ENCODE measurements at places on chromosomes 7 and 10.

DNA sequence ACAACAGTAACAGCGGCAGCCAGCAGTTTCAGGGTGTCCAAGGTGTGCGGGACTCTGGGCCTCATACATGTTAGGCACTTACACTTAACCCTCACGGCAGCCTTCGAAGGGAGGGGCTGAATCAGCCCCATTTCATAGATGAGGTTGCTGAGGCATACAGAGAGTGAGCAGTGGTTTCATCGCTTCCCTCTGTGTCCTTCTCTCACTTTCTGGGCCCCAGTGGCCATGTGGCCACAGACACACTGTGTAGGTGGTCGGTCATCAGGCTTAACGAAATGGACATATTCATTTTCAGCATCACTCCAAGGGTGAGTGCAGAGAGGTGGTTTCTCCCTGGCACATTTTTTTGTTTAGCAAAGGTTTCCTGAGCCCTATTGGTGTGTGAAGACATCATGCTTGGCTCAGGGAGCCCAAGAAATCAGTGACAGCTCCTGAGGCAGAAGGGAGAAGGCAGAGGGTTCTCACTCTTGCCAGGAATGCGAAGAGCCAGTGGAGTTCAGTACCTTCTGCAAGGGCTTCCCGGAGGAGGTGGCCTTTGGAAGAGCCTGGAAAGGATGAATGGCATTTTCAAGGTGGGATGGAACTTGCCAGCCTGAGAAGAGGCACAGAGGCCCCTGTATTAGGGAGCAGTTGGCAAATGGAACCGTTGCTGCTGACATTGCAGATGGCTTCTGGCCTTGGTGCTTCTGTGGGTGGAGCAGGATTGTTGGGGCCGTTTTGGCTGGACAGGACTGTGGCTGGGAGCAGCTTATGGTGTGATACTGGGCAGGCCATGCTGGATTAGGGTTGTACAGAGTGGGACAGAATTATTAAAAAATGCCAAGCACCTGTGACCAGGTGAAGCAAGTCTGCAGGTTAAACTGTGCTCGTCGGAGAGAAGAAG, 61.7 kb upstream of the PPIF start:
- DNase-seq, result no peak

- no peak for DNase-seq
Measured at GRCh38 chr7:87380905-87381304, 35.4 kb downstream of the CROT start.

- DNase-seq, result no peak
Measured at GRCh38 chr10:97338041-97338440, 3.5 kb upstream of the FRAT2 start.

DNA sequence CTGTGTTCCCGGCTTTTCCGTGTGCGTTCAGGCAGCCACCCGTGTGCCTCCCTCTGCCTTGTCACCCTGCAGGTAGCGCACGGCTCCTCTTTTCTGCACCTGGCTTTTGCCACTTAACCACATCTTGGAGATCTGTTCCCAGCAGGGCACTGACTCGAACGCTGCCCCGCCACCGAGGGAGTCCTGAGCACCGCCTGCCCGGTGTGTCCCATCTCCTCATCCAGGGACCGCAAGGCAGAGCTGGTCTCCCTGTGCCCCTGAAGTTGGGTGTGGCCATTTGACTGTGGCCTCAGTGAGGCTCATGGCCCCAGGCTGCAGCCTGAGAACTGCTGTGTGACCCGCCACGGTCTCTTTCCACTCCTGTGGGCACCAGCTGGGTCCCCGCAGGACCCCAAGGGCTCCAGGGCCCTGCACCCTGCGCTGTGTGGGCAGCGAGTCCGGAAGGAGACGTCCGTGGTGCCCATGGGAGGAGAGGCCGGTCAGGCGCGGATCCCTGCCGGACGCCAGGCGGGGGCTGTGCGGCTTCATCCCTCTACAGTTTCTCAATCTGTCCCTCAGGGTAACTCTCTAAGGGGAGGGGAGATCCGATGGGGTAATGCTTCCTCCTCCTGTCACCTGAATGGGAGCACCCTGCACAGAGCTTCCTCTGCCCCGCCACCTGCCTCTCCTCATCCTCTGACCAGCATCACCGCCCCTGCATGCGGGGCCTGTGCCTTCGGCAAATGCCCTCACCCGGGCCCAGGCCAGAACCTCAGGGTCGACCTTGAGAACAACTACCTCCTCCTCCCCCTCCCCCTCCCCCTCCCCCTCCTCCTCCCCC, 1.8 kb upstream of the INTS1 start:
- DNase-seq, result no peak

- peak; percentile 52 for DNase-seq
Measured at GRCh38 chr7:48042216-48042615, 6.9 kb downstream of the C7orf57 start.

DNA sequence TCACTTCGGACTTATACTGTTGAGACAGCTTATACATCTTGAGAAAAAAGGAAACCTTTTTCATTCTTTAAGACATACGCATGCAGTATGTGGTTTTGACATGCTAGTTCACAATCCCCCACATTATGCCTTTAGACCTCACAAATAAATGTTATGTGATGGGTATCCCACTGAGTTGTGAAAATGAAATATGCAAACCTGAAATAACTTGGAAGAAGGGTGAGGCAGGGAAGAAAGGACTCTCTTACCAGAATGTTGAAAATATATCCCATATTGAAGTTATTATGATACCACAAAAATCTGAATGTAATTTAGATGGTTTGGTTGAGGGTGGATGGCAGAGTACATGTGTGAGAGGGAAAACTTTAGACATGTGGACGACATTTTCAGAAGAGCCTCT, 379.8 kb downstream of the BBS9 start:
- no peak for DNase-seq

- DNase-seq, result no peak
Measured at GRCh38 chr10:113397047-113397446, 155.8 kb upstream of the HABP2 start.

- DNase-seq, result no peak
Measured at GRCh38 chr10:14328881-14329672, 1.6 kb downstream of the FRMD4A start.

DNA sequence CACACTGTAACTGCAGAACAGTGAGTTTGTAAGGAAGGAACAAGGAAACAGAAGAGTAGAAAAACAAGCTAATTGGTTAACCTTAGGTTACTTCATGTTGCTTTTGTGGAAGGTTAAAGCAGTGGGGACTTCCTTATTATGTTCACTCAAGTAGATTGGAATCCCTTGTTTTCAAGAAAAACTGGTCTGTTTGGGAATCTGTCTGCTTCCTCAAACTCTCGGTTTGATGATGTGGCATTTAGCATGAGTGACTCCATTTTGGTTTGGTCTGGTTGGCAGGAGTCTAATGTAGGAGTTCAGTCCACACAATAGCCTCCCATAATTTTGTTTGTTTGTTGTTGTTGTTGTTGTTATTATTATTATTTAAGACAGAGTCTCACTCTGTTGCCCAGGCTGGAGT, 3.8 kb upstream of the TRIM56 start:
- DNase-seq, result no peak

DNA sequence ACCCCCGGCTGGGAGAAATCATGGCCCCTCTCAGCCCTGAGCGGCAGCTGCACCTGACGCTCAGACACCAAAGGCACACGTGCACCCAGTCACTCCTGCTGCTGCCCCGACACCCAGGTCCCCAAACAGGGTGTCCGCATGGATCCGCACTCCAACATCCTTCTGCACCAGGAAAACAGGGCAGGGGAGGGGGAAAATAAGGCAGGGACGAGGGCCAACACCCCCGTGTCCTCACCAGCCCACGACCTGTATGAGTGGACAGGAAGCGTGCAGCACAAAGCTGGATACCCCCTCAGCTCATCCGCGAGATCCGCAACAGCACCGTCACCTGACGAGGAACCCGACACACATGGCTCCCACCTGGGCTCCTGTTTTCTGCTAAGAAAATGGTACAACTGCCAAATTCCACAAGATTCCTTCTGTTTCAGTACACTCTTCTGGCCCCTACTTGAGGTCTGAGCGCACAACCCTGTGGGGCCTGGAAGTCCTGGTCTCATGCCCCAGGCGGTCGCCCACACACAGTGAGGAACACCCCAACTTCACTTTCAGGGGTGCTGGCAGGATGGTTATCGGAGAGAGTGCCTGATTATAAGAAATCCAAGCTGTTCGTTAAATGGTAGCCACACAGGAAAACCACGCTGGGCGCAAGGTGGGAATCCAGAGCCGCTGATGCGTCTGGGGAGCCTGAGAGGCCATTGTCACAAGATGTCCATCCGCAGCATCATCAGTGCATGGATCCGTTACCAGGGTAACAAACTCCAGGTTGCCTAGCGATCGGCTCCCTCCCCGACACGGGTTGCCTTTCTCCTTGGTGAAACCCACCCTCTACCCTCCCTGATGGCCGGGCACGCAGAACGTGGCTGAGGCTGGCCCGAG, 63.6 kb downstream of the ZRANB1 start:
- no peak for DNase-seq

- peak; percentile 67 for DNase-seq
Measured at GRCh38 chr10:112307358-112308124, 24.3 kb downstream of the TECTB start.

DNA sequence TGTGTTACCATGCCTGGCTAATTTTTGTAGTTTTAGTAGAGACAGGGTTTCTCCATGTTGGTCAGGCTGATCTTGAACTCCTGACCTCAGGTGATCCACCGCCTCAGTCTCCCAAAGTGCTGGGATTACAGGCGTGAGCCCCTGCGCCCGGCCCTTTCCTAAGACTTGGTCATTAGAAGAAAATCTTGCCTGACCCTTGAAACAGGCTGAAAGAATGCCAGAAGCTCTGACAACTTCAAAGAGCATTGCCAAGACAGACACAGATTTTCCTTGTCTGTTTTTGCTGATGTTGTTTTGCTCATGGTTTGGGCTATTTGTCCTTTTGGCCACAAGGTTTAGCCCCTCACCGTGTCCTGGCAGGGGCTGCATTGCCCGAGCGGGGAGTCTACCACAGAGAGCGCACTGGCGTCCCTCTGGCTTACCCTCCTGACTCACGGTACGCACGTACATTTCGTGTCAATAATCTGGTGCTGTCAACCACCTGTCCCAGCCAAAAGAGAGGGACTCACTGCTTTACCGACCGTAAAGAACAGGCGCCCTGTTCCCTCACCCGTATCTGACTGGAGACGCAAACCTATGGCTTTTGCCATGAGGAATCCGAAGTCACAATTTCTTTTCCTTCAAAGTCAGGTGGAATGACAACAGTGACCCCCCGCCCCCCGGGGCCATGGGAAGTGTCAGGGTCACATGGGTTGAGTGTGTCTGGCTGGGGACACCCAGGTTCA, 10.1 kb upstream of the INPP5A start:
- peak; percentile 41 for DNase-seq

DNA sequence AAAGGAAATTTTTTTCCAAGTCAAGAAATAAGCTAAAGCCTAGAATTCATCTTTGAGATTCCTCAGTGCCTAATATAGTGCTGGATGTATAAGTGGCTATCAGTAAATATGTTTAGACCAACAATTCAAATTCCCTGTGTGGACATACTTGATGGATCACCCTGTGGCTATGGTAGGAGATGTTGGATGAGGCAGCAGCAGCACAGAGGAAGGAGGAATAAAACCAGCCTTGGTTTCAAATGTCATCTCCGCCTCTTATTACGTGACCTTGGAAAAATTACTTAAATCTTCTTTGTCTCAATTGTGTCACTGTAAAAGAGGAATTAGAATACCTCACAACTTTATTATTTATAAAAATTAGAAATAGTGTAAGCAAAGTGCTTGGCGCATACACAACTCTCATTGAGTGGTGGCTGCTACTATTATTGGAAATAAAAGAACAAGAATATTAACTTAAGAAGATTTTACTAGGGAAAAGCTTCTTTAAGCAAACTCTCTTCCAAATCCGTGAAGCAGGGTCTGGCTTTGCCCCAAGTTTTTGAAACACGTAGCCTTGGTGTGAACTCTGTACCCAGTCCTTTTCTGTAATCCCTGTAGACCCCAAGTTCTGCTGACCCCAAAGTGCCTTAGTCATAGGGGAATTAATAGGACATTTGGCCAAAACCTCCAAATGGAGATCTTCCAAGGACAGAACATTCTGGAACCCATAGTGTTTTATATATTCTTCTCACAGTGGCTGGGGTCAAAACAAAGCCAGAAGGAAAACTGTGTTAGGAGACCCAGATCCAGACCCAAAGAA, 283.8 kb downstream of the PTEN start:
- no peak for DNase-seq

GRCh38 chr7:118626739-118627138, 402.2 kb downstream of the ANKRD7 start:
- no peak for DNase-seq

- peak; percentile 82 for DNase-seq
Measured at GRCh38 chr10:78973901-78974616, 94.7 kb upstream of the ZMIZ1 start.

DNA sequence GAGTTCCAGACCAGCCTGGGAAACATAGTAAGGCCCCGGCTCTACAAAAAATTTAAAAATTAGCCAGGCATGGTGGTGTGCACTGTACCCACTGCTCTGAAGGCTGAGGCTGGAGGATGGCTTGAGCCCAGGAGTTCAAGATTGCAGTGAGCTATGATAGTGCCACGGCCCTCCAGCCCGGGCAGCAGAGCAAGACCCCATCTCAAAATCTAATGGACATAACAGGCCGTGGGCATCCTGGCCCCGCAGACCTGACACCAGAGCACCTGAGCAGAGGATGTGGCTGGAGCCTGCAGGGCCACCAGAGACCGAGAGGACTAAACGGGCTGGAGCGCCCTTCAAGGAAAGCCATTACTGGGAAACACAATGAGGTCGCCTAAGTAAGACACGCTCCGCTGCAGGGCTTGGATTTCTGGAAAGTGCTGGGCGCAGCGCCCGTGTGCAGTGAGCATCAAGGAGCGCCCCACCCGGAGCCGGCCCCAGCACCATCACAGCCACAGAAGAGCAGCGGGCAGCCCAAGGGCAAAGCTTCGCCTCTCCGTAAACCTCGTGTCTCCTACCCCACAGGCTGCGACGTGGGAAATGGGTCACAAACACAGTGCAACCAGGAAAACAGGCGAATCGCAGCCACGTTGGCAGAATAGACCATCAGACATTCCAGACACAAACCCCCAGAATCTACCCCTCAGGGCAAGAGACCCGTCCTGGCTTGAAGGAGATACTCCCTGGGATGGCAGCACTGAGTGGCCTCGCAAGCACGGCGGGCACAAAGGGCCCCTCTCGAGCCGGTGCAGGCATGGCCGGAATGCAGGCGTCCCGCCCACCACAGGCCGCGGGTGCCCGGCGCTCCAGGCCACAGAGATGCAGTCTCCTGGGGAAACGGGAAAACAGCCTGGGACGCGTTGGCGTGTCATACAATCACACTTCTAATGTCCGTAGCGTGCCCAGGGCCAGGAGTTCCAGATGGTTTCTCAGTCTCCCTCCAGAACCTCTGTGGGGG, 4.9 kb downstream of the RADIL start:
- no peak for DNase-seq

GRCh38 chr10:99435986-99436638, 5.7 kb upstream of the GOT1 start:
- peak; percentile 66 for DNase-seq

- DNase-seq, result no peak
Measured at GRCh38 chr10:116684781-116685180, 57.6 kb downstream of the HSPA12A start.

DNA sequence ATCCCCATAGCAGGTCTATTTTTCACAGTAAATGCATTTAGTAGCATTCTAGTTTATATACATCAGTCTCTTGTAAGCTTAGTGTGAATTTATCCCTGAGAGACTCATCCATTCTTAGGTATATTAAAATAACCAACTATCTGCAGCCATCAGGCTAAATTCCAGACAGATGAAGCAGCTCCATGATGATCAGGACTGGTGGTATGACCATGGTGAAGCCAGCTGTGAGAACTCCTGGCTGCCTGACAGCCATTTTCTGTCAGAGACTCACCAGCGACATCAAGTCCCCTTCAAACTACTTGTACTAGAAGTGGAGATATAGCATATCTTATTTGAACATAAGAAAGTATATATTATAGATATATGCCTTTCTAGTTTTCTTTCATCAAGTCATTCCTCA, 70.3 kb upstream of the GSDME start:
- DNase-seq, result peak; percentile 87

All from GM23248 (cell line).